ENCODE measurements at places on chromosomes 4 and X.

- no peak overlapping the region for H3K27ac ChIP-seq
- peaks cover 19% of the 10 kb centered on the region for H3K4me1 ChIP-seq
- DNase-seq, result no peak
- H3K4me3 ChIP-seq, result no peak overlapping the region
Measured at GRCh38 chr4:38865445-38865844, 2.2 kb upstream of the FAM114A1 start.

- H3K27ac ChIP-seq, result no peak overlapping the region
- H3K4me1 ChIP-seq, result peaks cover 13% of the 10 kb centered on the region
- no peak for DNase-seq
- H3K36me3 ChIP-seq, result peaks cover 32% of the 10 kb centered on the region
Measured at GRCh38 chr4:56444719-56445118, 8.7 kb downstream of the PAICS start.

DNA sequence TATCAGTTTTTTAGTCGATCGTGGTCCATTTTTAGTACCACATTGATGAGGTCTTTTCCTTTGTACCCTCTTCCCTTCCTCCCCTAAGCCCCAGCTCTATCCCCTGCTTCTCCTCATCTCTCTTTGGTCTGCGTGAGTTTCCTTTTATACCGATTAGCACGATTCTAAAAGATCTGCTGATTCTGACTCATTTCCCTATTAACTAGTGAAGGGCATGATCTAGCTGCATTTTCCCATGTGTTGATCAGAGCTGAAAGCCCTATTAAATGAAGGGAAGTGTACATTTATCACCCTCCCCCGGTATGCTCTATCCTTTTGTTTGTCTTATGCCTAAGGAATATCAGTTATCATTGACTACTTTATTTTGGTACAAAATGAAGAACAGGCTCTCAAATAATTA lies 181.7 kb upstream of the NPY2R start:
- no peak overlapping the region for H3K4me3 ChIP-seq
- no peaks in the 10 kb centered on the region for H3K27me3 ChIP-seq
- H3K4me1 ChIP-seq, result no peaks in the 10 kb centered on the region
- no peak overlapping the region for H3K27ac ChIP-seq

DNA sequence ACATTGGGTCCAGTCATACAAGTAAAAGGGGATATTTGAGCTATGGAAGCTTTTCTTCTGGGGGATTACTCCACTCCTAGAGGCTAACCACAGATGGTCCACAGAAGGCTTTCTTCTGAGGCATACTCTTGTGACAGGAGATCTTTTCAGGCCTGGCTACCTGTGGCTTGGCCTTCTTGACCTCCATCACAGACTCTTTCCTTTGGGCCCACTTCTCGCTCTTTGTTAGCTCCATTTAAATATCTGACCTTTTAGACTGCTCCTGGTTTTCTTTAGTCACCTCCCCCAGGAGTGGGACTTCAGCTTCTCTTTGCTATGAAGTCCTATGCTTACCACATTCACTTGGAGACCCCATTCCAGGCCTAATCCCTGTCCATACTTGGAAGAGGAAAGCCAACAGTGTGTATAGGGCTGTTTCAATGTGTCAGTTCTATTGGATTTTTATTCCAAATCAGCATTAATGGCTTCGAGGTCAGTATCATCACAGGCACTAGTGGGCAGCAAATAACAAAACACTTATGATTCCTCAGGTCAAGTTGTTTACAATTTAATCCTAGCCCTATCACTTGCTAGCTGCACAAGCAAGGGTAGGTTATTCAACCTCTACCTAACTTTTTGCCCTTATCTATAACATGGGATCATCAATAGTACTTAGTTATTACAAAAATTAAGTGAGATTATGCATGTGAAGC lies 26.3 kb downstream of the GPC3 start:
- H3K4me1 ChIP-seq, result no peaks in the 10 kb centered on the region
- H3K4me3 ChIP-seq, result no peak overlapping the region
- peaks cover 22% of the 10 kb centered on the region for H3K27me3 ChIP-seq
- no peaks in the 10 kb centered on the region for H3K36me3 ChIP-seq
- no peak overlapping the region for H3K27ac ChIP-seq
- no peak for DNase-seq

- no peaks in the 10 kb centered on the region for H3K36me3 ChIP-seq
- no peaks in the 10 kb centered on the region for H3K27me3 ChIP-seq
- no peak for DNase-seq
- H3K4me1 ChIP-seq, result no peaks in the 10 kb centered on the region
Measured at GRCh38 chrX:68719904-68720614, 72.6 kb downstream of the STARD8 start.

GRCh38 chrX:106791495-106791894 lies 11.0 kb upstream of the TBC1D8B start:
- no peak overlapping the region for H3K4me3 ChIP-seq
- no peak for DNase-seq
- no peaks in the 10 kb centered on the region for H3K4me1 ChIP-seq
- no peak overlapping the region for H3K27ac ChIP-seq

GRCh38 chr4:158770671-158771070 lies 1.8 kb downstream of the FNIP2 start:
- H3K27me3 ChIP-seq, result no peaks in the 10 kb centered on the region
- DNase-seq, result no peak
- peaks cover 27% of the 10 kb centered on the region for H3K4me1 ChIP-seq
- no peak overlapping the region for H3K27ac ChIP-seq
- peak overlapping the region; percentile 99 for H3K4me3 ChIP-seq

GRCh38 chr4:117164338-117164737 lies 79.0 kb upstream of the TRAM1L1 start:
- no peak for DNase-seq
- no peaks in the 10 kb centered on the region for H3K36me3 ChIP-seq

DNA sequence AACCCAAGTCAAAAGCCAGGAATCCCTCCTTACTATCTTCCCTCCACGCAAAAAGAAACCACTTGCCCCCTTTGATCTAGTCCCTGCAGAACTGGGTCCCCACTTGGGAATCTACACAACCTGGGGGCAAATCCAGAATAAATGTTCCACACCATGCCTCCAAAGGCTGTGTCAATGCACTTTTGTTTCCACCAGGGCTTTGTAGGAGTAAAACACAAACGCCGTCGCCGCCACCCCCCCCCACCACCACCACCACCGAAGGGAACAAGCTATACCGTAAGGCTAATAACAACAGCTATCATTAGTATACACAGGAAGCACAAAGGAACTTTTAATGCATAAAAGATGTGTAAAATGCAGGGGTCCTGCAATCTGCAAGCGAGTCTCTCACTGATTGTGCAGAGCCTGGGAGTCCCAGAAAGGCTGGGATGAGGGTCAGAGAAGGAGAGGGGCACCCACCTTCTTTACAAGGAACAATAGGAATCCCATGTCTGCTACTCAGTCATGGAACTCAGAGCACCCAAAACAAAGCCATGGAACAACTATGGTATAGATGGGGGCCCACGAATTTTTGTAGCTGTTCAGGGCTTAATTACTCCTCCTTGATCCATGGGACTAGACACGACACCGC lies 13.2 kb downstream of the BCOR start:
- H3K36me3 ChIP-seq, result no peaks in the 10 kb centered on the region
- no peaks in the 10 kb centered on the region for H3K27me3 ChIP-seq
- peak overlapping the region; percentile 52 for H3K4me3 ChIP-seq
- DNase-seq, result no peak

DNA sequence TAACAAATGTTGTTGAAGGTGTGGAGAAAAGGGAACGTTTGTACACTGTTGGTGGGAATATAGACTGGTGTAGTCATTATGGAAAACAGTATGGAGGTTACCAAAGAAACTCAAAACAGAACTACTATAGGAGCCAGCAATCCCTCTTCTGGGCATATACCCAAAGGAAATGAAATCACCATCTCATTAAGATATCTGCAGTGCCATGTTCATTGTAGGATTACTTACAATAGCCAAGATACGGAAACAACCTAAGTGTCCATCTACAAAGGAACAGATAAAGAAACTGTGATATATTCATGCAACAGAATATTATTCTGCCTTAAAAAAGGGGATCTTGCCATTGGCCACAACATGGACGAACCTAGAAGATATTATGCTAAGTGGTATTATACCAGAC lies 22.2 kb downstream of the APBB2 start:
- no peaks in the 10 kb centered on the region for H3K4me1 ChIP-seq
- DNase-seq, result no peak
- H3K27ac ChIP-seq, result no peak overlapping the region
- no peaks in the 10 kb centered on the region for H3K36me3 ChIP-seq
- H3K27me3 ChIP-seq, result peaks cover 6% of the 10 kb centered on the region

DNA sequence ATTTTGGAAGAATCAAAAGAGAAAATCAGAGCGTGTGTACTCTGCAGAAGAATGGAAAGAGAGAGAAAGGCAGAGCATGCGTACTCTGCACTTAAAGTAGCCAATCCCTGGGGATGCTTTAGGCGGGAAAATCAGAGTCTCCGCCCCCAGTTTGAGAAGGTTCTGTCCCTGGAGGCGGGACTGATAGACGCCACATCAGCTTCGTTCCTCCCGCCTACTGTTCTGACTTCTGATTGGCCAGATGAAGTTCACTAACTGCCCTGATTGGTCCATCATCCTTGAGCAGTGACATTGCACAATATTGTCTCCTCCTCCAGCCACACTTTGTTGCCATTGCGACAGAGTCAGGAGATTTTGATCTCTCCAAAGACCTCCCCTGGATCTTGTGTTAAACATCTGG lies 23.8 kb downstream of the SSX1 start:
- DNase-seq, result no peak
- no peak overlapping the region for H3K4me3 ChIP-seq
- no peaks in the 10 kb centered on the region for H3K36me3 ChIP-seq

DNA sequence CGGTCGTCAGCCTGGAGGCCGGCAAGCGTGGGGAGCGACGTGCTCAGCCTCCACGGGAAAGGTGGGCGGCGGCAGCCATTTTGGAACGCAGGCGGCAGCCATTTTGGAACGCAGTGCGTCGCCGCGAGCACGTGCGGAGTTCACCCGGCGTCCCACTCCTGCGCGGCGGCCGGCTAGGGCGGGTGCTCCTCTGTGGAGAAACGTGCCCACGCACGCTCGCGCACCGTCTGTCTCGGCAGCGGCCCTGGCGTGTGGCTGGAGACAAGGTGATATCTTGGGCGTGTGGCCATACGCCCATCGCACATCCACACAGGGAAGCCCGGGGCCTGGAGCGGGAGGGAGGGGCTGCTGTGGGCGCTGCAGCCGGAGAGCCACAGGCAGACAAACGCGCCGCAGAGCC lies 21.1 kb downstream of the CPLX1 start:
- no peak overlapping the region for H3K4me3 ChIP-seq
- H3K36me3 ChIP-seq, result peaks cover 4% of the 10 kb centered on the region
- peak; percentile 49 for DNase-seq
- H3K27me3 ChIP-seq, result peaks cover 15% of the 10 kb centered on the region

- no peak overlapping the region for H3K4me3 ChIP-seq
- H3K27me3 ChIP-seq, result no peaks in the 10 kb centered on the region
- no peak for DNase-seq
- peaks cover 4% of the 10 kb centered on the region for H3K4me1 ChIP-seq
Measured at GRCh38 chrX:130896802-130897501, 6.1 kb downstream of the ENOX2 start.

- no peaks in the 10 kb centered on the region for H3K36me3 ChIP-seq
- no peaks in the 10 kb centered on the region for H3K4me1 ChIP-seq
- DNase-seq, result no peak
- H3K4me3 ChIP-seq, result no peak overlapping the region
- H3K27ac ChIP-seq, result no peak overlapping the region
Measured at GRCh38 chr4:8791609-8792008, 80.0 kb downstream of the HMX1 start.

- no peak overlapping the region for H3K4me3 ChIP-seq
- H3K36me3 ChIP-seq, result no peaks in the 10 kb centered on the region
- DNase-seq, result no peak
- no peaks in the 10 kb centered on the region for H3K4me1 ChIP-seq
- H3K27ac ChIP-seq, result no peak overlapping the region
Measured at GRCh38 chrX:22424122-22424915, 151.6 kb downstream of the CBLL2 start.

DNA sequence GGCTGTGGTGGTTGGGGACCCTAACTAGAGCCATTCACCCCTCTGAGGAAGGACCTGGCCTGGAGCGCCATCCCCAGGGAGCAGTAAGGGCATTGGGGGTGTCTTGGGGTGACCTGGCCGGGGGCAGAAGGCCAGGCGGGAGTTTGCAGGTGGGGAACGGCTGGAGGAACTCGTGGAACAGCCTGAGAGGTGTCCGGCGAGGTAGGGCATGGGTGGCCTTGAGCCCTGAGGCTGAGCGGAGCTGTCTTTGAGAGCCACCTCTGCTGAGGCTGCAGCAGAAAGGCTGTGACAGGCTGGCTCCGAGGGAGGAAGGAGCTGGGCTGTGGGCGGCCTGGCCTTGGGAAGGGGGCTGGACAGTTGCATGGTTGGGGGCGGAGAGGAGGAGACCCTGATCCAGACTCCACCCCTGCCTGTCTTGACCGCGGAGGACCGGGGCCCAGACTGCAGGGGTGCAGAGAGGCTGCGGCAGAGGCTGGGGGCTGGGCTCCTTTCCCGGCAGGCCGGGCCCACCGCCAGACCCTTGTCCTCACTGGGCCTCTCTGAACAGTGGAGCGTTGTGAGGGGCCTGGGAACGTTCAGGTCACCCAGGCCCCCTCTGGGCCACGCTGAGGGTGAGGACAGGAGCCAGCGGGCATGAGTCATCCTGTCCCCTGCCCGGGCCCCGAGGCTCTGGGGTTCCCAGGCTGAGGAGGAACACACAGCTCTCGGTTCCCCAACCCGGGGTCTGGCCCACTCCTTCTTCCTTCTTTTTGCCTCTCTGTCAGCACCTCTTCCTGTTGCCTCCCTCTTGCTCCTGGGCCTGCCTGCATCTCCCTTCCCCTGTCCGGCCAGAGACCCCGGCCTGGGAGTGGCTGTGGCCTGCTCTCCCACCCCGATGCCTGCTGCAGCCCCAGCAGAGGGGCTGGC lies 8.1 kb downstream of the SH3BP2 start:
- peaks cover 28% of the 10 kb centered on the region for H3K4me1 ChIP-seq
- no peaks in the 10 kb centered on the region for H3K27me3 ChIP-seq
- no peak overlapping the region for H3K4me3 ChIP-seq

GRCh38 chrX:154121961-154122360 lies 22.1 kb upstream of the OPN1LW start:
- no peaks in the 10 kb centered on the region for H3K36me3 ChIP-seq
- H3K4me3 ChIP-seq, result no peak overlapping the region
- peaks cover 5% of the 10 kb centered on the region for H3K4me1 ChIP-seq
- H3K27ac ChIP-seq, result no peak overlapping the region

All from natural killer cell treated with Interleukin-12 subunit alpha and Interleukin-12 subunit beta and Interleukin-15 and Interleukin-18, amount 100 ng/mL, for 72 hours (primary cell).